ENCODE measurements at places on chromosomes 12 and 14. TPM values are rescaled to one million over a fixed set of nuclear protein-coding genes. Genes with fewer than 3 reads are reported as not detected.

The MYO1H gene
- not detected for total RNA-seq

GRCh38 chr12:132270516-132270915 is 58.9 kb downstream of the GALNT9 start:
- H3K27ac ChIP-seq, result no peak overlapping the region
- no peak overlapping the region for H3K4me3 ChIP-seq
- DNase-seq, result no peak
- no peaks in the 10 kb centered on the region for H3K27me3 ChIP-seq

The BBS10 gene
- total RNA-seq, result 11.5 TPM

- no peaks in the 10 kb centered on the region for H3K4me1 ChIP-seq
- no peak for DNase-seq
- no peaks in the 10 kb centered on the region for H3K36me3 ChIP-seq
- no peak overlapping the region for H3K4me3 ChIP-seq
- no peaks in the 10 kb centered on the region for H3K27me3 ChIP-seq
Measured at GRCh38 chr14:57482120-57482519, 11.5 kb downstream of the CCDC198 start.

DNA sequence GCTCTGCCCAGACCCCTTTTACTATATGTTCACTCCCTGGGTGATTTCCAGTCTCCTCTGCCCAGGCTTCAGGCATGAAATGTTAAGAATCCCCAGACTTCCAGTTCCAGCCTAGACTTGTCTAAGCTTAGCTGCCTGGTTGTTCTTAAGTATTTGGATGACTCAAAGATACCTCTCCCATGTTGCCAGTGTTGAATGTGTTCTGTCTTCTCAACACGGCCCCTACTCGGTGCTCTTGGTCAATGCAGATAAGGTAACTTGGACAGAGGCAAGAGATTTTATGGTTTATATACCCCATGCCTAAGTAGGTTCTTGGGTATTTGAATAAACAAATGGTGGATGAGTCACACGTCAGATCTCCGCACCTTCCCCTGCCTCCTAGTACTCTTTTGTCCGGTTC is 13.6 kb downstream of the PIWIL1 start:
- H3K4me3 ChIP-seq, result no peak overlapping the region
- no peak overlapping the region for H3K27ac ChIP-seq
- no peaks in the 10 kb centered on the region for H3K36me3 ChIP-seq
- no peak for DNase-seq
- H3K4me1 ChIP-seq, result no peaks in the 10 kb centered on the region
- H3K27me3 ChIP-seq, result no peaks in the 10 kb centered on the region

The CARMIL3 gene
- total RNA-seq, result 0.22 TPM

All from CD4-positive, alpha-beta memory T cell (primary cell).